Left ventricle myocardium inferior (tissue), 1 donor: ENCODE measurements at places on chromosomes 16 and 17. TPM values are rescaled to one million over a fixed set of nuclear protein-coding genes. Genes with fewer than 3 reads are reported as not detected.

Gene ZC3H18
- total RNA-seq, result 21.3 TPM

DNA sequence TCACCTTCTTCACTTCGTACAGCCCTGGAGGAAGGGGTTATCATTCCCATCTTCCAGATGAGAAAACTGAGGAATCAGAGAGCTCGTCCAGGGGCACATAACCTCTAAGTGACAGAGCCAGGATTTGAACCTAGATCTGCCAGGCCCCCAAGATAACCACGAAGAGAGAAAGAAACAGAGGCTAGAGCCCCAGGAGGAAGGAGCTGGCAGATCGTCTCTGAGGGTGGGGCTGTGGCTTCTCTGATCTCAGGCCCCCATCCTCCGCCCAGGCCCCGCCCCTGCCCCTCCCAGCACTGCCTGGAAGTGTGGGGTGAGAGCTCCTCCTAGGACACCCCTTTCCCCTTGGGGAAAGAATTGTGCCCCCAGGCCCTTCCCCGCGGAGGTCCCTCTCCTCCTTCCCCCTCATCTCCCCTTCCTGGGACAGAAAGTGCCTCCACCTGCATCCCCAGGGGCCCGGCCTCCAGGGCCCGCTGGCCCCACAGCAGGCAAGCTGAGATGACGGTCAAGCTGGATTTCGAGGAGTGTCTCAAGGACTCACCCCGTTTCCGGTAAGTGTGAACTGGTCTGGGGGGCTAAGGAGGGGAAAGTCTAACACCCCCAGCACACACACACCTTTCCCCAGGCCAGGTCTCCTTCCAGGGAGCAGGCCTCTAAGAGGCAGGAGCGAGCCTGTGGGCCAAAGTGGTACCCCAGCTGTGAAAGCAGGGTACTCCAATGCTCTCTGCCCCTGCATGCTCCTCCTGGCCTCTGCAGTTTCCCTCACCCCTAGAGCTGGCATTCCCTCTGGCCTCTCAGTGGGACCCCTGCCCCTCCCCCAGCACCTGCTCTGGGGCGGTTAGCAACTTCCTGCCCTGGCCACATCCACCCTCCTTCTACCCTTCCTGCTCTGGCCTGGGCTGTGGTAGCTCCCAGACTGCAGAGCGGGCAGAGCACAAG, at the start of gene ACAP1:
Gene ACAP1 (plus strand): TSS at position 290 of the 936 bp plus-strand sequence. CDS start 206 bp downstream, at position 496.
- DNase-seq, result no peak

DNA sequence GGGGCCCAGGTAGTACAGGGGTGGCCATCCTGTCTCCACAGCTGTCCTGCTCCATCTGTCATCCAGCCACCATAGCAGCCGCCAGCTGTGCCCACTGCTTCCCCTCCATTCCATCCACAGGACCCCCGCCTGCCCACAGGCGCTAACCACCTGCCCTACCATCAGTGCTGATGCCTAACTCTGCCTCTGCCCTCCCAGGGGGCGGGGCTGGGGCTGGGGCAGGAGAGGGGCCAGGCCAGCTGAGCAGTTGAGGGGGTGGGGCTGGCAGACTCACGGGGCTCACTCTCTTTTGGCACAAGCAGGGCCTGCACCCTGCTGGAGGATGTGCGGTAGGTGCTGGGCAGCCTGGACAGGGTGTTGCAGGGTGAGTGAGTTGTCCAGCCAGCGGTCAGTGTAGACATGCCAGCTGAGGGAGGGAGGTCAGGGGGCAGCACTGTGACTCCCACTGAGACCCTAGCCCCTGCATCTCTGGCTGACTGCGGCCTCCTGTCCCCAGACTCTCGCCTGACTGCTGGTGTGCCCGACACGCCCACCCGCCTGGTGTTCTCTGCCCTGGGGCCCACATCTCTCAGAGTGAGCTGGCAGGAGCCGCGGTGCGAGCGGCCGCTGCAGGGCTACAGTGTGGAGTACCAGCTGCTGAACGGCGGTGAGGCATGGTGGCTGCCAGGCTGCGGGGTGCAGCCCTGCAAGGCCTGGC, 9.6 kb downstream of the GALK1 start:
- no peak for DNase-seq

GRCh38 chr17:7589204-7589868, 558 bp downstream of the SOX15 start:
- peak; percentile 87 for DNase-seq

DNA sequence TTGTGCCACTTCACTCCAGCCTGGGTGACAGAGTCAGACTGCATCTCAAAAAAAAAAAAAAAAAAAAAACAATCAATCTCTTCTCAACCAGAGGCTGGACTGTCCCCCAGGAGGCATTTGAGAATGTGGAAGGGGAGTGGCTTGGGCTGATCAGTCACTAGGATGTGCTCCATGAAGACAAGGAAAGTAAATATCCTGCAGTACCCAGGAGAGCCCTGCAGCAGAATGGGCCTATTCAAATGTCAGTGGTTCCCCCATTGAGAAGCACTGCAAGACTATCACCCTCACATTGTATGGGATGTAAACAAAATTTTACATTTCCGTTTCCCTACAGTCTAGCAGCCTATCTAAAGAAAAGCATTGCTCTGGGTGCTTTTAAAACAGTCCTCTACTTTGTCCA, 70.3 kb downstream of the DNAH9 start:
- DNase-seq, result no peak

GRCh38 chr16:28168991-28169554, 42.7 kb downstream of the XPO6 start:
- DNase-seq, result no peak

DNA sequence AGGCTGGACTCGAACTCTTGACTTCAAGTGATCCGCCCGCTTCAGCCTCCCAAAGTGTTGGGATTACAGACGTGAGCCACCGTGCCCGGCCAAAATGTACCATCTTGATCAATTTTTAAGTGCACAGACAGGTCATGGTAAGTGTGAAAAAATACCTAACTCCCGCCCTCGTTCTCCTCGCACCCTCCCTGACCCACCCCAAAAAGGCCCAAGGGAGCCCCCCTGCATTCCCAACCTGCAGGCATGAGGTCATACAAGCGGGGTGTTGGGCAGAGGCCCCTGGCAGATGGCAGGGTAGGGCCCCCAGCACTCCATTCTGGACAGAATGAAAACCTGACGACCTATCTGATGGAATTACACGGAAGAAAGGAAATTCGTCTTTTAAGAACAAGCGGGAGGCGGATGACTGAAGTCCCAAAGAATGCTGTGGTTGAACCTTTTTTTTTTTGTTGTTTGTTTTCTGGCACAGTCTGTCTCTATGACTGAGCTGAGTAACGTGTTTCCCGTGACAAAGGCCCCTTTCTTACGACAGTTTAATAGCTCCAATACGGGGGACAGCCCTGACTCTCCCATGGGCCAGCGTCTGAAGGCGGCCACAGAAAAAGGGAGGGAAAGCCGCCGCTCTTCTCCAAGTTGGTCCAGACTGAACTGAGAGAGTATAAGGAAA, 376.4 kb downstream of the SLC39A11 start:
- DNase-seq, result no peak
